ENCODE measurements at places on chromosomes 13 and 19.

DNA sequence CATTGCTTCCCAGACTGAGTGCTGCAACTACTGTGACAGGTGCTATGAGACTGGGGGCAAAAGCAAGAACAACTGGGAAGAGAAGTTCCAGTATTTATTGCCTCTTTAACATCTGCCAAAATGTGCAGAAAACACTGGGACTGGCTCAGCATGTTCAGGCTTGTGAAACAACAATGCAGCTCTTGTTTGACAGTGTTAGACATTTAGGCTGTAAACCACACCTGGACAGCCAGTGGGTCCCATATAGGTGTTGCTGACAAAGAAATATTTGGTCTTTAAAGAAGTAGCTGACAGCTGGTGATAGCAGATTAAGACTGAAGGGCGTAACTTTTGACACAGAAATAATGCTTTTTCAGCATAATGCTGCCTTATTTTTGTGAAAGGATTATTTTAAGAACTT, 88.1 kb downstream of the STOML3 start:
- no peak for DNase-seq

- no peak for DNase-seq
Measured at GRCh38 chr13:66887088-66887487, 343.0 kb downstream of the PCDH9 start.

- DNase-seq: no peak
Measured at GRCh38 chr13:40389081-40389641, 277.3 kb downstream of the FOXO1 start.

DNA sequence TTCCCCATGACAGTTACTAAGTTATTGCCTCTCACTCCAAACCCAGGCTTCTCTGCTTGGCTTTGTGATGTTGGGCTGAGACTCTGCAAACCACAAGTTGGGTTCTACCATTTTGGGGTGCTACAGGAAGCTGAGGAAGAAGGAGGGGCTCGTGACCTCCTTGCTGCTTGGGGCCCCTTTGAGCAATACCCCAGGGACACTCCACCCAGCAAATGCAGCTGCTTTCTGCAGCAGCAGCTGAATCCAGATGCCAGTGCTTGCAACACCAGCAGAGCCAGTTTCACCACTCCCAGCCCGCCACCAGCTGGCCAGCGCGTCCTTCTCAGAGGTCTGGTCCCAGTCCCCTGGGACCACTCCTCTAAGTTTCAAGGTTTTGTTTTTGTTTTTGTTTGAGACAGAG, 22.0 kb upstream of the UBAC2 start:
- DNase-seq: no peak

DNA sequence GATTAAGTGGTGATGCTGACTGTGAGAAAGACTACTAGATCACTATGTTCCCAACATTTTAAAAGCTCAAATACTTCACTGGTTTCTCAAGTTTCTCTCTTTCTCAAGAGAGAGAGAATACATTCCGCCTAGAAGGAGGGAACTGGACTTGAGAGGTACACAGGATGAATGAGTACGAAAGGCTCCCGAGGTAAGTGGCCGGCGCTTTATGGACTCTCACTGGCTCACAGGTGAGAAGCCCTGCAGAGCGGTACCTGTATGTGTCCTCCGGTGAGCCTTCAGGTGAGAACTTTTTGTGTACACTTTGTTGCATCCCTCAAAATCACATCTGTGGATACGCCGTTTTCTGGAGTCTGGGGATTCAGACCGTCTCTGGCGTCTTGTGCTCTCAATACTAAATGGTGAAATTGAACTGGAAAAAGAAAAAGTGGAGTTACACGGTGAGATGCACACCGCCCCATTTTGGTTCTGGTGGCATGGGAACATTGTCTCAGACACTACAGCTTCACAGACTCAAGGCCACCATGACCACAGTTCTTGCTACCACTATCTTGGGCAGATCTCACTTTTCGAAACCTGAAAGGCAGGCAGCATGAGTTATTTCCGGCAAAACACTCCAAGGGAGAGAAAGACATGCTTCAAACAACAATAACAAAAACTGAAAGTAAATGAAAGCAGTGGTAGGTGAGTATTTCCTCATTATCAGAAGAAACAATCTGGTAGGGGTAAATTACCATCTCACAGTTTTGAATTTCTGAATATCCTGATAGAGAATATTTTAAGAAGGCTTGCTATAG, 418.9 kb downstream of the KLF12 start:
- peak; percentile 67 for DNase-seq

DNA sequence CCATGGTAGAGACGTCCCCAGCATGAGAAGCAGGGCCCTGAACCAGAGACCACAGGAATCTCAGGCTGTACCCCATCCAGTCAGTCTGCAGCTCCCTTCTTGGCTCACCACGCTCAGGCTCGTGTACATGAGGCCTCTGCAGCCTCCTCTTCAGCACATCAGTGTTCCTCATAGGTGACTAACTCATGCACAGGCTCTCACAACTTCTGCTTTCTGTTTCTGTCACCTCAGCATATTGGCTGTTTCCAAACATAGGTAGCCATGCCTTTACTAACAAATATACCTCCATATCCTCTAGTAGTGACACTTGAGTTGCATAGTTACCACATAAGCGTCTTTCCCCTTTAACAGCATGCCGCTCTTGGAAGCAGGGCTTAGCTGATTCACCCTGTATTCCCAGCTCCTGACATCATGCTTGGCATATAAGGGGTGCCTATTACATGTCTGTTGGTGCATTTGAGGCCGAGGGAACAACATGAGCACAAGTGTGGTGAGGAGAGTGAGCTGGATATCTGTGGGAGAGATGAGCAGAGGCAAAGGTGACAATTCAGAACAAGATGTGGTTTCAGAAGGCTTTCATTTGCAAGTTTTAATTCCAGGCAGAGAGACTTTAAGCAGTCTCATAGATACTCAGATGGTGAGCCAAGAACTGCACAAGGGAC, 16.7 kb downstream of the ZNF473 start:
- DNase-seq: no peak

- DNase-seq: no peak
Measured at GRCh38 chr19:35330475-35330874, 1.5 kb downstream of the CD22 start.

DNA sequence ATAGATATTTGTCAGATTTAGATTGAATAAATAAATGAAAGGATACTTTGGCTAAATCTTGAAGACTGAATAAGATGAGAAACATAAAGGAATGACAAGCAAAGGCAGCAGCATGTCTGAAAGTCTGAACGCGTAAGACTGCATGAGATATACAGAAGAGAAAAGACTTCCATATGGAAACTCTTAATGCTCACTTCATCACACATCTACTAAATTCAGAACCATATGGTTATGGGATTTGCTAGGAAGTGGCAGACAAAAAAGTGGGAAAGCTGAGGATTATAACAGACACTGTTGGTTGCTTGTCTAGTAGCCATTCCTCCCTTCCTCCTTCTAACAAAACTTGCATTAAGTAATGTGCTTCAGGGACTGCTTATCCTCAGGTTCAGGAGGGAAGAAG, 446.7 kb downstream of the KCTD12 start:
- DNase-seq: no peak

GRCh38 chr19:2261438-2262172, 5.4 kb upstream of the JSRP1 start:
- peak; percentile 77 for DNase-seq

- peak; percentile 69 for DNase-seq
Measured at GRCh38 chr19:42313096-42313839, at the start of gene TMEM145. TMEM145 (plus strand) TSS chr19:42313309; CDS start chr19:42313377, 68 bp downstream.

DNA sequence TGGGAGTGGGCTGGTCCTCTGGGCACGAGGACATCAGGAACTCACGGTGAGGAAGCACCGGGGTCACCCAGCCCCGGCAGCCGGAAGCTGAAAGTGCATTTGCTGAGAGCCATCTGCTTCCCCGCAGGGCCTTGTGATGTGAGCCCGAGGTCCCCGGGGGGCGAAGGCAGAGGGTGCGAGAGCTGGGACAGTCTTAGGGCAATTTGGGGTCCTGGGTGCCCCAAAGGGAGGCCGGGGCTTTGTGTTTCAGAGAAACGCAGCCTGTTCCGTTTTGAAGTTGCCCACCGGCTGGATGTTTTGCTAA, 4.8 kb downstream of the F2RL3 start:
- peak; percentile 10 for DNase-seq

- no peak for DNase-seq
Measured at GRCh38 chr19:16589917-16590316, 17.7 kb upstream of the SLC35E1 start.

Measured in activated T-cell treated with anti-CD3 and anti-CD28 coated beads, Interleukin-2, amount 50 U/mL, for 72 hours (primary cell).